ENCODE measurements at places on chromosomes 5 and 9.

DNA sequence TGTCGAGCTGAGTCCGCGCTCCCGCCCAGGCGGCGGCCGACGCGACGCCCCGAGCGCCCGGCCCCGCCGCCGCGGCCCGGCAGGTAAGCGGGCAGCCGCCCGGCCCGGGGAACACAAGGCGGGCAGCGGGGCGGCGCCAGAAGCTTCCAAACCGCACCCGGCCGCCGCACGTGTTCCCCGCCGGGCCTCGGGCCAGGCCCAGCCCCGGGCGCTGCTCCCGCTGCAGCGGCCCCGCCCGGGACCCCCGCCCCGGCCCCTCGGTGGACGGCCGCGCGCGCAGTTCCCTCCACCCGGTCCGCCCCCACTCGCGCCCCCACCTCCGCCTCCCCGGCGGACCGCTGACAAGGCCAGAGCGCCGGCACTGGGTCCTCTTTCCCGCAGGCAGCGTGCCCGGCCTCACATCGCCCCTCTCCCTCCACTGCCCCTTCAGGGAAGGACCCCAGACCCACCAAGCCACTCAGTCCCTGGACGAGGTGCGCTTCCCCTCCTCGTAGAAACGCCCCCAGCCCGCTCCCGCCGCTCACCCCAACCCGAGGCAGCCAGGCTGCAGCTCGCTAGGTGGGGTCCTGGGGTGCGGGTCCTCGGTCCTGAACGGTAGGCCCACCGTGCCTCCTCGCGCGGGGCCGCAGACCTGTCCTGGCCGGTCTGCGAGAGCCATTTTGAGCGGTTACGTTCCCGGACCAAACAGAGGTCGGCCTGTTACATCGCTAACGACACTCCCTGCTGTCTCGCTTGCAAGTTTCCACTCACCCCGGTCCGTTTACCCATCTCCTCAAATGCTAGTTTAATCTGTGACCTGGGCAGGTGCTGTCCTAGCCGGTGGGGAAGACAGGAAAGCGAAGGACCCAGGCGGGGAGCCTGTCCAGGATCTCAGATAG lies 475 bp downstream of the WDR5 start:
- no peak for DNase-seq

DNA sequence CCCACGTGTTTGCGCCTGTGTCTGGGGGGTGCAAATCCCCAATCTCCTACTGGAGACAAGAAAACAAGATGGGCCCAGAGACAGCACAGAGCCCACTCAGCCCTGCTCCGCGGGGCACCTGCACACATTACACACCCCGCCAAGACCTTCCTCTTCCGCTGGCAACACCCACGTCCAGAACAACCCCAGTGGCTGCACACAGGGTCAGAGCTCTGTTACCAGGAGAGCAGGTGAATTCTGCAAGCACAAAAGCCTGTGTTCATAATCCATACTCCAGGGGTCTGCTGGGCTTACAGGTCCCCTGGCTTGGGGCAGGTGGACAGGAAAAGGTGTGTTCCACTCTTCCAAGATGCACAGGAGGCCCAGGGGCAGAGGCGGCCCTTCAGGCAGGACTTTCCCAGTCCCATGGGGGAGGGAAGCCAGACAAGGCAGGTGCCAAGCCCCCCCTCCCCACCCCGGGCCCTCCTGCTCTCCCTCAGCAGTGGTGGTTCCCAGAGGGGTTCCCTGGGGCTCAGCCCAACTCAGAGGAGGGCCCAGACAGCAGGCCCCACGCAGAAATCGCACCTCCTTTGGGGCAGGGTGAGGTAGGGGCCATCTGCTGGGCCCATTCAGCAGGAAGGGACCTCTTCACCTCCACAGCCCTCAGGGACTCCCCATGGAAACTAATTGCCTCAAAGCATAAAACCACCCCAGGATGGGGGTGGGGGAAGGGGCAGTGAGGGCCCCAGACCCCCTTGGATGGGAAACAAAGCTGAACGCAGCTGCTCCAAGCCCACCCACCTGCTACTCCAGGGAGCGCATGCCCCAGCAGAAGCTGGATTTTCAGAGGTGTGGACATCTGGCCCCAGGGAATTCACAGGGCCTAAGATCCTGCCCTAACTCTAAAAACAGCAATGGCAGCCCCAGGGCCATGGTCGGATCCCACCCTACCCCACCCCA lies 105.3 kb downstream of the VAV2 start:
- no peak for DNase-seq

- DNase-seq: no peak
Measured at GRCh38 chr9:35749515-35750255, 598 bp downstream of the RGP1 start.

GRCh38 chr9:76200745-76201144 lies 193.5 kb downstream of the RFK start:
- DNase-seq: no peak

GRCh38 chr5:132209901-132210545 lies 17.6 kb downstream of the P4HA2 start:
- DNase-seq: no peak

DNA sequence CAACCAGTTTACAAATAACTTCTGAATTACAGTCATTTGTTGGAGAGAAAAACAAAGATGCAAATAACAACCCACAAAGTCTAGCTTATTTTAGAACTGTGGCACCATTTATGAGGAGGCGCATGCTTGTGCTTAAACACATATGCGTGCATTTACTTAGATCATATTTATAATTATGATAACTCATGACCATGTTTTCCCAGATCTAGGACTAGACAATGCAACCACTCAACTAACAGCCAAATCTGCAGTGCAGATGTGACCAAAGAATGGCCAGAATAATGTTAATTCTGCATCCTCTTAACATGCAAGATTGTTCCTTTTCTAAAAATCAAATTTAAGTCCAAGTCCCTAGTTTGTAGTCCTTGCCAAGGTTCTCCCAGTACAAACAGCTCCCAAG lies 167.3 kb upstream of the FST start:
- DNase-seq: no peak

GRCh38 chr9:84296146-84296843 lies 44.3 kb downstream of the SLC28A3 start:
- DNase-seq: peak; percentile 79

DNA sequence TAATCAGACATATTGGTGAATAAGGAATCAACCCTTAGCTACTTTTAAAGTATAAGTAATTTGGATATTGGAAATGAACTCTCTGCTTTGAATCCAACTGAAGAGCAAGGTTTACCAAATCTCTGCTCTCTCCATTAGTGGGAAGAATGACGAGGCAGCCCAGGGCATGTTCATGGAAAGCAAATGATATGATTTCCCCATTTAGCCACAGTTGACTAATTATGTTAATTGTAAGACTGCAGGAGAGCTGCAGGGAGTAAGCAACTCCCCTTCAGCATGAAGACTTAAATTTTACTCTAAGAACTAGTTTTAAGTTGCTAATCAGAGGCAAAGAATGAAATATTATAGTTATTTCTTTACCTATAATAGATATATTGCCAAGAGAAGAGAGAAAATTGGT lies 194.3 kb upstream of the CD180 start:
- no peak for DNase-seq

DNA sequence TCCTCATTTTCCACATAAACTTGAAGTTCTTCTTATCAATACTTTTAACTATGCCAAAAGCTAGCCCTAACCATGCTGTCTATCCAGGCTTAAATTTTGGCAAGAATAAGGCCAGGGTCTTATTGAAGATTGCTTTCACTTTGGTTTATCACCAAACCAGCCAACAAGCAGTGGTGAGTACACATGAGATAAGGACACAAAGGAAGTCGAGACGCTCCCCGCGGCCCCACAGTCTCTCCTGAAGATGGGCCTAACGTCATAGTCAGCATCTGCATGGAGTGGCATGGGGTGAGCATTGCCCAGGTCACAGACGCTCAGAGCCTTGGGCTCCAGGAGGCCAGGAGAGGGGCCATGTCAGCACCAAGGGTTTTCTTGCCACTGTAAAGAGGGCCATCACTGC lies 80.3 kb downstream of the ATPSCKMT start:
- DNase-seq: no peak

GRCh38 chr5:132250547-132250946 lies 6.9 kb upstream of the PDLIM4 start:
- DNase-seq: no peak

DNA sequence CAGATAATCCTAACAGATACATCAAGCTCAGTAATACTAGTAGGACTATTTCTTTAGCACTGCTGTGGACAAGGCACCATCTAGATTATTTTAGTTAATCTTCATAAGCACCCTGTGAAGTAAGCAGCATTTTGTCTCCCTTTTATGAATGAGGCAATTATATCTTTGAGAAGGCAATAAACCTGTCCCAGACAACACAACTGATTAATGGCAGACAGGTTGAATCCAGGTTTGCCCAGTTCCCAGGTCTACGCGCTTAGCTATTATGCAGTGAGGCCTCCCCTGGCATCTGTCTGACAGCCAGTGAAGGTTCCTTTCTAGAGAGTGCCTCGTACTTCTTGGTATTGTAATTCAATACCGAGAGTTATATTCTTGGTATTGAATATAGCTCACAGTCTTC lies 9.7 kb upstream of the LVRN start:
- DNase-seq: no peak

DNA sequence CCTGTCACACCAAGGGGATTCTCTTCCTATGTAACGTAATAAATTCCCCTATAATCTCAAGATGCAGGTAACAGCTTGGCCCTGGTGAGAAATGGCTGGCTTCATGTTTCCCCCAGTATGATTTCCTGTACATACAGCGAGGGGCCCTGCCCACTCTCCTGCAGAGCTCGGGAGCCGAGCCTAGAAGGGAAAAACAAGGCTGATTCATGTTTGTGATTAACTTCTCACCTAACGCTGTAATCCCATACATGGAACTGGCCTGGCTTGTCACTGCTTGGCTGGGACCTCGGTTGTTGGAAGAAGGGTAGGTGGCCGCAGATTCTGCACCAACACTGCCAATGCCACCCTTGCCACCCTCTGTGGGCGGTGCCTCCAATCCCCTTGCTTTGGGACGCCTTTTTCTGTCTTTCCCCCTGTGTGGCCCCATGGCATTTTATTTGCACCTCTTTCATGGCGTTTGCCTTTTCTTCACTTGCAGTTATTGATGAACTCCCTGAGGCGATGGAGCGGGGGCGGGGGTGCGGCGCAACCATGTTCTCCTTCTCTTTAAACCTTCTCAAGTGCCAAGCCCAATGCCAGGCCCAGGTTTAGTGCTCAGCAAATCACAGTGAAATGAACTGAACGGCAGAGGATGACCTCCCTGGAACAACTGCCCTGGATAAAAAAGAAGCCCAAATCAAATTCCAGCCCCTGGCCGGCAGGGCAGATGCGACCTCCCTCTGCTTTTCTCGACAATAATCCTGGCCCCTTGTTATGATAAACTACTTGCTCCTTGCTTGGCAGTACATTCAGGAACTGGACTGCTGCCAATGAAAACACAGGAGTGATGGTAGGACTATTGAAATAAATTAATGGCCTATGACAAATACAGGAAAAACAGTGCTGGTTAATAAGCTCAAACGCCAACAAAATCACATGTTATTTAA lies 108.1 kb downstream of the TMEM174 start:
- DNase-seq: peak; percentile 53

GRCh38 chr9:16716601-16717000 lies 153.9 kb downstream of the BNC2 start:
- no peak for DNase-seq

DNA sequence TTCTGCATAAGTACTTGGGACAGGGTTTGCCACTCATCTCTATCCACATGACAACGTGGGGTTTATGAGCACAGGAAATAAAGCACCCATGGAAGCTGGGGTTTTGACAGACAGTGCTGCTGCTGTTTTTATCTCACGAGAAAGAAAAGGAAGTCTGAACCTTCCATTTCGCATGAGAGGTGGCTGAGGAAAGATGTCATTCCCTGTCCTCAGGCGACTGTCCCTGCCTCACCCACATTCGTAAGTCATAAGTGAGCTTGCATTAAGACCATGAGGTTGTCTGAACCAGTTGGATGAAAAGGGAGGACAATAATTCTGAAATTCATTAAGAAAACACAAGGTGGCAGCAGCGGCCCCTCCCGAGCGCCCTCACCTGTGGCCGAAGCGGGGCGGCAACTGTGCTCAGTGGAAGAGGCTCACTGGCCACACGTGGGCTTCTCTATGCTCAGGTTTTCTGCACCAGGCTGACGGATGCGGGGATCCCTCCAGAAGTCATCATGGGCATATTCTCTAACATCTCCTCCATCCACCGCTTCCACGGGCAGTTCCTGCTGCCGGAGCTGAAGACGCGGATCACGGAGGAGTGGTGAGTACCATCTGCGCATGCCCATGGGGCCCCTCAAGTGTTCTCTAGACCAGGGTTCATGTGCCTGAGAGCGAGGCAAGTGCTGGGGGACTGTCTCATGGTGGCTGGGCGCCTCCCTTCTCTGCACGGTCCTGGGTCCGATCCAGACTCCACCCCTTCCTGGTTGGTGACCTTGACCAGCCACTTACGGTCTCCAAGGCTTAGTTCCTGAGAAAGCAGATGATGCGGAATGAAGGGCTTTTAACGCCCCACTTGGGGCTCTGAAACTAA lies 54.7 kb upstream of the SUSD3 start:
- DNase-seq: peak; percentile 15

- no peak for DNase-seq
Measured at GRCh38 chr9:15785584-15785983, 232.7 kb downstream of the CCDC171 start.

Data from HCEC 1CT (cell line).